ENCODE measurements at places on chromosomes 6 and 20. TPM values are rescaled to one million over a fixed set of nuclear protein-coding genes. Genes with fewer than 3 reads are reported as not detected.

DNA sequence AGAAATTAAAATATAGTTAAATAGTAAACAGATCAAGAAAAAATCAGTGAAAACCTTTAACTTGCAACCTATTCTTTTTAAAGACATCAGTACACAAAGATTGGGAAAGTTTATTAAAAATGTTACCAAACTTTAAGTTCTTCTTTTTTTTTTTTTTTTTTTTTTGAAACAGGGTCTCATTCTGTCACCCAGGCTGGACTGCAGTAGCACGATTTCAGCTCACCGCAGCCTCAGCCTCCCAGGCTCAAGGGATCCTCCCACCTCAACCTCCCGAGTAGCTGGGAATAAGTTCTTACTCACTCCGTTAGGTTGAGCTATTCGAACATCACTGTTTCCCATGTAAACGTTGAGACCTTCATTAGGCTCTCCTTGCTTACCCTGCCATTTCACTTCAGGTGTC, 5.6 kb downstream of the MAP3K5 start:
- DNase-seq: no peak

- no peak for DNase-seq
Measured at GRCh38 chr6:23106951-23107350, 537.6 kb downstream of the HDGFL1 start.

GRCh38 chr6:20266851-20267608, 54.8 kb upstream of the MBOAT1 start:
- DNase-seq: no peak

DNA sequence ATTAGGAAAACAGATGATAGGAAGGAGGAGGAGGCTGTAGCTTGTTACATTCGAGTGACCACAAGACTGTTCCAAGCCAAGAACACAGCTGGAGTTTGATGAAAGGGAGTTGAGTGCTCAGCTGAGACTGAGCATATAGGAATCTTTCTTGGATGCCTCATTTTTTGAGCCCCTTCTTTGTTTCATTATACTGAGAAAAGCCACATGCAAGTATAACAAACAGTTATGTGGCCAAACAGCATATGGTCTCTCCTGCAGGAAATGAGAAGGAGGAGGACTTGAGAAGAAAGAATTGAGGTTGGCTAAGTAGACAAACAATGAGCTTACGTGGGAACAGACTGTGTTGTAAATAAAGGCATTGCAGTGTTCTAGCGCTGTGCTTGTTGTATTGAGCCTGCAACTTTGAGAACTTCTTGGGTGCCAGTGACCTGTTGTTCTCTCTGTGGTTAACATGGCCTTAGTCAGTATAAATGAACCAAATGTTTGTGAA, 78.3 kb downstream of the AKAP7 start:
- DNase-seq: no peak

GRCh38 chr6:38588631-38589366, 50.9 kb downstream of the BTBD9 start:
- DNase-seq: no peak

- DNase-seq: no peak
Measured at GRCh38 chr6:150167479-150167873, 24.6 kb downstream of the PPP1R14C start.

DNA sequence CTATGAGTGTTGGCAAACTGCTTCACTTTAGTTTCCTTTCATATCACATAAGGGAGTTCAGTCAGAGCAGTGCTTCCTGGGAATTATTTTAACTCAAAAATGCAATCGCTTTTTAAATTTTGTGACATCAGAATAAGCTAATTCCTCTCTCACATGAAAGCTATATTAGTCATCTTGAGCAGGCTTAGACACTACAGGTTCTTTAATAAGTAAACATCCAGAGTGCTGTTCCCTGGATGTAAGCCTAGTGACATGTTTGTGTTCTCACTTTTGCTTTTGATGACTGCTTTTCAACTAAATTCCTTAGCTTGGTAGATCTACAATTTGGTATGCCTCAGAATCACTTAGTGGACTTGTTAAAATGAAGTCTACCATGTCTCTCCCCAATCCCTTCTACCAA, 252.7 kb upstream of the POU3F2 start:
- no peak for DNase-seq

DNA sequence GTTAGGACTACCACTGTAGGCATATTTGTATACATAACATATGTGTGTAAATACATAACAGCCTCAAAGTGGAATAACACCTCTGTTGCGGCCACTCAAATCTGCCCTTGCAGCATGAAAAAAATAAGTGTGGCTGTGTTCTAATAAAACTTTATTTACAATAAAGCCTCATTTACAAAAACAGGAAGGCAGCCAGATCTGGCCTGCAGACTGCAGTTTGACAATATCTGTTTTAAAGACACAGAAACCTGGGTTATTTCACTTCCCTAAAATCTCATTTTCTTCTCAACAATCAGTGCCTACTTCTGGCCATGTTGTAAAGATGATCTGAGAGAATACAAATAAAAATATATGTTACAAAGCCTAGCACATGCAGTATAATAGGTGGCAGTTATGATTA, 53.9 kb upstream of the SCML4 start:
- DNase-seq: no peak

DNA sequence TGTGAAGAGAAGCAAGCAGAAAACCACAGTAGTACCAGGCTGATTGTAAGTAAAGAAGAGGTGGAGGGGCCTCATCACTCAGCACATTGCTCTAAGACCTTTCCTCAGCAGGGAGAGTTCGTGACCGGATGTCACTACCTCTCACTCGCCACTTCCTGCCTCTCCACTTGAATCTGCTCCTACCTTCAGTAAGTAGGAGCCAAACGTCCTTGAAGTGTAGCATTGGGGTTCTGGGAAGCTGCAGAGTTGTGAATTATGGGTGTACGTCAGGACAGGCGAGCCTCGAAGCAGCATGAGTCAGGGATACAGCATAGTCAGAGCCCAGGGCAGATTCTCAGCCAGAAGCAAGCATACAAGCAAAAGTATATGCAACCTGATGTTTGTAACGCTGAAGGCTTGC, 224.9 kb downstream of the PHACTR1 start:
- DNase-seq: no peak

DNA sequence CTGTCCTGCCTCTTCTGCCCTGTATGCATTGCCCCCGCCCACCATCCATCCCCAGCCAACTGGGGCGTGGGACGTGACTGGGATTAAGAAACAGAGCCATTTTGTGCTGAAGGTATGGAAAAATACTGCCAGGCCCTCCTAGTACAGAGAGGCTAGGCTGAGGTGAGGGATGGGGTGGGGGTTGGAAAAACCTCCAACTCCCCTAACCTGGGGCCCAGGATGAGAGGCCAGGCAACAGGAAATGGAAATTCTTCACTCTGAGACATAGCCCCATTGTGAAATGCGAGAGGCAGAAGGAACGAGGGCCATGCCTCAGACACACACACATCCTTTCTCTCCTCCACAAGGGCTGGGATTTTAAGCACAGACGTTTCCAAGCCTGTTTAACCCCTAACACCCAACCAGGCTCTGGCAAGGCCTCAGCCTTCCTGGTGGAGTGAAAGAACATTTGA, 19.9 kb downstream of the KCNK5 start:
- DNase-seq: no peak

DNA sequence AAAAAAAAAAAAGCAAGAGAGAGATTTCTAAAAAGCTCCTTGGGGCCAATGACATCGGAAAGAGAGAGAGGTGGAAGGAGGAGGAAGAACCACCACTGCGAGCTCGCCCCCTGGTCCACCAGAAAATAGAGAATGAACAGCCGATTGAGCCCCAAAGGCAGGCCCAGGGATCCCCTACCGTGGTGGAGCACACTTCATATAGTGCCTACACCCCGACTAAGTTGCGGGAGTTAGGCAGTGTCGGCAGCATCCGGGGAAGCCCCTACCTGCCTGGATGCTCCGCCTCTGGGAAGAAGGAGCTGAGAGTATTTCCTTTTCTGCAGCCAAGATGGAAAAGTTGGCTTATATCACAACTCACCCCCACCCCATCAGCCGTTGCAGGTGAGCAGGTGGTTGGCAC, 38.6 kb upstream of the HSF2 start:
- DNase-seq: no peak

- peak; percentile 20 for DNase-seq
Measured at GRCh38 chr6:169994739-169995138, 243.3 kb downstream of the ERMARD start.

GRCh38 chr6:21871831-21872230, 278.3 kb downstream of the SOX4 start:
- DNase-seq: no peak

GRCh38 chr20:23998844-23999243, 10.3 kb upstream of the GGTLC1 start:
- DNase-seq: no peak

DNA sequence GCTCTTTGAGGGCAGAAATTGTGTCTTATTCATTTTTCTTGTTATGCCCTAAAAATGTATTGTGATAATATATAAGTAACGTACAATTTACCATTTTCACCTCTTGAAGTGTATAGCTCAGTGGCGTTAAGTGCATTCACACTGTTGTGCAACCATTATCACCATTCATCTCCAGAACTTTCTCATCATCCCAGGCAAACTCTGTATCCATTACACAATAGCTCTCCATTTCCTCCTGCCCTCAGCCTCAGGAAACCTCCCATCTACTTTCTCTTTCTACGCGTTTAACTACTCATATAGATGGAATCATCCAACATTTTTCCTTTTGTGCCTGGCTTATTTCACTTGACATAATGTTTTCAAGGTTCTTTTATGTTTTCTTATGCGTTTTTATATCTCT, 184.6 kb downstream of the ESR1 start:
- DNase-seq: no peak

- DNase-seq: no peak
Measured at GRCh38 chr6:157152556-157152955, 170.8 kb downstream of the TMEM242 start.

DNA sequence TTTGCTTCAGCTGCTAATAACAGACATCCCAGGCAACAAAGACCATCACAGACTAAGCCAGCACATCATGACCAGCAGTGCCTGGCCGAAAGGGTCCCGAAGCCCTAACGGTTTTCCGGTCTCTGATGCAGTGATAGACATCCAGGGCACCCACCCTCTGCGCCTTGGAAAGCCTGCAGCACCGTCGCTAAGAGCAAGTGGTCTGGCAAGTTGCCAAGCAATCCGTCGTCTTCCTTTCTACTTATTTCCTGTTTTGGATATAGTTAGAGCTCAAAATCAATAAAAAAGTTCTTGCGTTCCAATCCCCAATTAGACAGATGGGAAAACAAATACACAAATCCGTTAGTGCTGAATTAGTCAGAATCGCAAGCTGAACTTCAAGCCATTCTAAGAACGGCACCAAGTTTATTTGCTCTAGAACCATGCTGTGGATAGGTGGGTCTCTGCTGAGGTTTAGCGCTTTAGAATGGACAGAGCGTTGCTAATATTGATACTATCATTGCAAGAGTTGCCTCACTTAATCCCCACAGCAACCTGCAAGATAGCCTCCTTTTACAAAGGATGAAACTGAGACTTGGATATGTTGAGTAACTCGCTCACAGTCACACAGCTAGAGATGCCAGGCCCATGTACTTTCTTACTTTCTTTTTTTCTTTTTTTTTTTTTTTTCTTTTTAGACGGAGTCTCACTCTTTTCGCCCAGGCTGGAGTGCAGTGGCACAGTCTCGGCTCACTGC, 163.3 kb upstream of the SNX9 start:
- peak; percentile 68 for DNase-seq

DNA sequence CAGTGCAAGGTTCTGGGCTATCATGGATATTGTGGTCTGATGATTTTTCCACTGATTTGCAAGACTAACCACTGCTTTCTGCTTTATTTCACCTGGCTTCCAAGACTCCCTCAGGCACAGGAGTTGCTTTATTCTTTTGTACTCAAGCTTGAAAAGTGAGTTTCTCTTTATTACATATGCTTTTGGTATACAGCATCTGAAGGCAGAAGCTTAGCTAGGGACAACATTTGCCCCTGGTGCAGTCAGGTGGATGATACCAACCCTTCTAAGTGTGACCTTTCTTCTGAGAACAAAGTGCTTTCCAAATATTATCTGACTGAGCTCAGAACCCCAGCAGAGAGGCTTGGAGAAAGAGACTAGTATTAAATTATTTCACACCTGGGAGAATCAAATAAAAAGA, 94.0 kb upstream of the PHACTR1 start:
- no peak for DNase-seq

DNA sequence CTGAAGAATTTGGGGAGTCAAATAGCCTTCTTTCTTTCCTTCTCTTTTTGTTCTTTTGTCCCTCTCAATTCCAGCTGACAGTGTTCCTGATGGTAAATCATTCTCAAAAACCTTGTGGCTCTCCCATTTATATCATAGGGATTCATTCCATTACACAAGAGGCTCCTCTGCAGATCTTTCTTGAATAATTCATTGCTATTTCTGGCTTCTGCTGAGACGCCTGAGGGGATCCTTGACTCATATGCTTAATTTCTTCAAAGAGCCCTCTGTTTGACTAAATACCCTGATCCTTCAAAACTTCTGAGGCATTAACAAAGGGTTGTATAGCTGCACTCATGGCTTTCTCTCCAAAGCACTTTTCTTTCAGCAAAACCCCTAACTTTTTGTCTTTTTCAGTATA, 289.3 kb downstream of the FARS2 start:
- DNase-seq: no peak

- no peak for DNase-seq
Measured at GRCh38 chr6:148771896-148772554, 25.2 kb downstream of the UST start.

GRCh38 chr6:46078294-46078693, 51.5 kb upstream of the ENPP4 start:
- no peak for DNase-seq

GRCh38 chr20:59289994-59290393, 10.4 kb upstream of the EDN3 start:
- no peak for DNase-seq

- no peak for DNase-seq
Measured at GRCh38 chr20:62955519-62956386, 3.2 kb downstream of the SLC17A9 start.

GRCh38 chr6:108501559-108501958, 59.2 kb upstream of the FOXO3 start:
- DNase-seq: no peak

DNA sequence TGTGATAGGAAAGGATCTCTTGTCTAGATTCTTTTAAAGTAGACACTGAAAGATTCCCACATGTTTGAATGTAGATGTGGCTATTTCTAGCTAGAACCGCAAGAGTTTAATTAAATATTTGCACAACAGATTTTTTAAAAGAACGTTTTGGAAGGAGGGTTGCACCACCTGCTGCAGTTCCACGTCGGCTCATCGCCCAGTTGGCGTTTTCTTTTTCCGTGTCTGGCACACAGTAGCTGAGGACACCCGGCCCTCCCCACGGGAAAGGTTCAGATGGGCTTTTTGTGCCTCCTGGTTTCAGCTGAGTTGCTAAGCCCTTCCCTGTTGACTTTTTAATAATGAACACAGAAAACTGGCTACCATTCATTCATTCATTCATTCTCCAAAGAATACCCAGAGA, 41.8 kb upstream of the DOK5 start:
- no peak for DNase-seq

Gene SYCP2L
- total RNA-seq: 1.00 TPM

Gene HMGCLL1
- total RNA-seq: 1.2 TPM

Gene TRAPPC3L
- total RNA-seq: 0.16 TPM

Gene ANKRD66
- total RNA-seq: not detected

Gene TPD52L1
- total RNA-seq: 91.0 TPM

Gene TTBK1
- total RNA-seq: 0.35 TPM

Gene GJA1
- total RNA-seq: 268 TPM

Gene COL19A1
- 3.3 TPM for total RNA-seq

Gene NUP43
- total RNA-seq: 23.2 TPM

Gene ZSCAN16
- total RNA-seq: 1.9 TPM
